ENCODE measurements at places on chromosomes 5 and 9. TPM values are rescaled to one million over a fixed set of nuclear protein-coding genes. Genes with fewer than 3 reads are reported as not detected.

The MRPL50 gene
- 11.1 TPM for total RNA-seq

The FREM1 gene
- 2.9 TPM for total RNA-seq

The BTNL3 gene
- 0.36 TPM for total RNA-seq

The ECM2 gene
- total RNA-seq, result not detected

The COL27A1 gene
- total RNA-seq, result 61.4 TPM

The CDC20B gene
- not detected for total RNA-seq

The SPAG8 gene
- 0.59 TPM for total RNA-seq

The PCDHGA8 gene
- total RNA-seq, result 2.6 TPM

The CRHBP gene
- total RNA-seq, result 108 TPM

The SPATA31D3 gene
- total RNA-seq, result not detected

The CYLC2 gene
- total RNA-seq, result not detected

The MUSK gene
- not detected for total RNA-seq

The PCA3 gene
- total RNA-seq, result 0.62 TPM

The LOX gene
- 0.23 TPM for total RNA-seq

The UBAP2 gene
- 87.7 TPM for total RNA-seq

The NUTM2F gene
- total RNA-seq, result not detected

The ATOX1 gene
- total RNA-seq, result 106 TPM

The CHSY3 gene
- 21.2 TPM for total RNA-seq

The GPR150 gene
- total RNA-seq, result not detected

The SPDL1 gene
- 38.6 TPM for total RNA-seq

The SLC2A8 gene
- 21.5 TPM for total RNA-seq

The HMHB1 gene
- total RNA-seq, result not detected

The PIK3R1 gene
- 37.1 TPM for total RNA-seq
